ENCODE measurements at places on chromosomes 13 and 19. TPM values are rescaled to one million over a fixed set of nuclear protein-coding genes. Genes with fewer than 3 reads are reported as not detected.

DNA sequence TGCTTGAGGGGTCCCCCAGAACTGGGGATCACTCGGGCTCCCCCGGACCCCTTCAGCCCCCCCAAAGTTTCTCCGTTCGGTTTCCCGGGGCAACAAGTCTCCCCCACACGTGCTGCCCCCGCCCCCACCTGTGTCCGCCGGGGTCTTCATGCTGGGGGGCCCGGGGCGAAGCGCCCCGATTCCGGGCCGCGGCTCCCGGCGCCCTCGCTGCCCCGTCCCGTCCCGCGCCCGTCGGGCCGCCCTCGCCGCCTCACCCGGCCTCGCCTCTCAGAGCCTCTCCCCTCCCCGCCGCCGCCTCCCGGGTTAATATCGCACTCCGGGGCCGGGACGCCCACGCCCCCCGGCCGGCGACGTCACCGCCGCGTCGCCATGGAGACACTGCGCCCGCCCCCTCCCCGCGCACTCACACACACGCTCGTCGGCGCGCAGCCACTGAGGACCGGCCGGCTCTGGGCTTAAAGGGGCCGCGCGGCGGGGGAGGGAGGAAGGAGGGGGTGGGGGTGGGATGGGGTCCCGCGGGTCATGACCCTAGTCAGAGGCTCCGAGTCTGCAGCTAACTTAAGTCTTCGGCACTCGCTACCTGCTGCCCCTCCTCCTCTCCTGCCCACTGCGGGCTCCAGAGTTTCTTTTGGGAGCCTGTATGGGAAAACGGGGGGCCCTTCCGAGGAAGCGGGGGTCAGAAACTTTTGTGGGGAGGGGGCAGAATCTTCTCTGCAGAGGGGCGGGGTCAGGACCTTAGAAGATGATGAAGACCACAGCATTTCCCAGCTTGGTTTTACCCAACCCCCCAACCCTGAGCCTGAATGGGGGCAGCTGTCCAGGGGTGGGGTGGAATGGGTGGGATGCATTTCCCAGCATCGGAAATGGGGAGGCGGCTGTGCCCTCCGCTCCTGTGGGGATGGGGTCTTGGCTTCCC, at the start of gene ERF:
Gene ERF (minus strand): TSS at position 279 of the 916 bp plus-strand sequence. CDS start 129 bp downstream, at position 150.
- DNase-seq, result peak; percentile 95

- peak; percentile 23 for DNase-seq
Observed at GRCh38 chr19:19315444-19315843, 4.9 kb downstream of the SUGP1 start.

GRCh38 chr19:39407660-39408391, 1.2 kb downstream of the ZFP36 start:
- peak; percentile 83 for DNase-seq

CPAMD8 gene
- total RNA-seq, result not detected

GRCh38 chr19:49357186-49357585, 5.0 kb downstream of the TEAD2 start:
- no peak for DNase-seq

- DNase-seq, result no peak
Observed at GRCh38 chr19:31270897-31271296, 78.3 kb downstream of the TSHZ3 start.

CEACAM3 gene
- not detected for total RNA-seq

DNA sequence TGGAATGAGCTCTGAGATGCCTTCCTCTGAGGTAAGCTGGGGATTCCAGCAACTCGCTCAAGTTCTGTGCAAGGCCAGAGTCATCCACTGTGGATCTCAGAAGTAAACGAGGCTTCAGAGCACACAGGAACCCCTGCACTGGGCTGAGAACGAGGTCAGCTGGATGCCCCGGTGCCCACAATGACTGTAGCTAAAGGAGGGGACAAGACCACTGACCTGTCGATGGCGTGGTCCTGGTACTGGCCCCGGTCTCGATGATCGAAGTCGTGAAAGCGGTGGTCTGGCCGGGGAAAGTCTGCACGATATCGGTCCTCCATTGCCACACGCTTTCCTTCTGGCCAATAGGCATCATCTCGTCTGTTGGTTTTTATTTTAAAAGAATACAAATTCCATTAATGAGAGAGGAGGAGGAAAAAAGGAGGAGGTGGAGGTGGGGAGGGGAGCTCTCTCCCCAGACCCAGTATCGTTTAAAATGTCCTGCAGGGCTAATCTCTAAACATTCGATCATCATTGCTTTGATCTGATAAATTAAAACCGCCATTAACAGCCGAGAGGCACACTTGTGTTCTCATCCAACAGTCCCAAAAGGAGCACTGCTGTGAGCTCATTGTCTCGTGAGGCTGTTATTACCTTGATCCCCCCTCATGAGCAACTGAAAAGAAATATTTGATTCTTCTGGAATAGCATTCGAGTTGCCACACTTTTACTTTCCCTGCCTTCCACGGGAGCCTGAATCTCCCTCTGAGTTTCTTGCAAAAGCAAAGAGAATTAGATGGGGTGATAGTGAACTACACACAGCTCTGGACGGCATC, 25.0 kb upstream of the TINCR start:
- no peak for DNase-seq

- no peak for DNase-seq
Observed at GRCh38 chr13:97797553-97797952, 155.9 kb upstream of the IPO5 start.

BABAM1 gene
- 106 TPM for total RNA-seq

DNA sequence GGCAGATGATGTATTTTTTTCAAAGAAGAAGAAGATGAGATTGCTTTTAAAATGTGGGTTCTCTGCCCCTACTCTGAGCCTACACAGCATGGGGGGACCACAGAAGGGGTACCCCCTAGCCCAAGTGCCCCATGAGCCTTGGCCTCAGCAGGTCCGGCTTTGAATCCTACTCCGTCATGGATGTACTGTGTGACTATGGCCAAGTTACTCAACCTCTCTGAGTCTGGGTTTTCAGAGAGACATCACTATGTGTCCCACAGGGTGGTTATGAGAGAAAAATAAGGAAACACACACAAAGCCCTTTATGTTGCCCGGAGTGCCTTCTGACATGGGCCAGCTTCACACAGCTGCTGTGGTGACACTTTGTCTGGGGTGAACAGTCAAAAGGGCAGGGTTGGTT, 92.0 kb downstream of the KCTD15 start:
- DNase-seq, result no peak

DNA sequence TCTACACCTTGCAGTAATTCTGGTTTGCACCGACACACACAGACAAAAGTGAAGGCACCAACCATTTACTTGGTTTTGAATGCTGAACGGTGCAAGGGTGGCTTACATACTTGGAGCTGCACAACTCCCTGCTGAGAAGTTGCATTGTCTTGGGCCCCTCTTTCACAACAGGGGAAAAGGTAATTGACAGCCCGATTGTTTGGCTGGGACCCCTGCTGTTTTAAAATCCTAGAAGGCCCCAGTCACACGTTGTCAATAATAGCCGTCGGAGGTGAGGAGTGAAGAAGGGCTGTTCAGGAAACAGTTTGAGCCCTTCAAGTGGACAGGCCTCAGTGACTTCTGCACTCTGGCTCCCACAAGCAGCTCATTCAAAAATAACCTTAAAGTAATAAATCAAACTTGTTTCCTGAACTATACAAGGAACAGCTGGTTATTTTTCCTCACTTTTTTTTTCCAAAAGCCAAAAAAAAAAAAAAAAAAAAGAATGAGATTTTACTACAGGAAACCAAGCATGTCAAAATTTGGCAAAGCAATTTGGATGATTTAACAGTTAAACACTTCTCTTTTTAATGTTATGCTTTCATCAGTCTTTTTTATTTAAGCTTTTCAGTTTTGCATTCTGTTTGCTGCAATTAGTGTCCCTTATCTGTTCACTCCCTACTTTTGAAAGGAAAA, 19.0 kb upstream of the SPRY2 start:
- DNase-seq, result no peak

DNA sequence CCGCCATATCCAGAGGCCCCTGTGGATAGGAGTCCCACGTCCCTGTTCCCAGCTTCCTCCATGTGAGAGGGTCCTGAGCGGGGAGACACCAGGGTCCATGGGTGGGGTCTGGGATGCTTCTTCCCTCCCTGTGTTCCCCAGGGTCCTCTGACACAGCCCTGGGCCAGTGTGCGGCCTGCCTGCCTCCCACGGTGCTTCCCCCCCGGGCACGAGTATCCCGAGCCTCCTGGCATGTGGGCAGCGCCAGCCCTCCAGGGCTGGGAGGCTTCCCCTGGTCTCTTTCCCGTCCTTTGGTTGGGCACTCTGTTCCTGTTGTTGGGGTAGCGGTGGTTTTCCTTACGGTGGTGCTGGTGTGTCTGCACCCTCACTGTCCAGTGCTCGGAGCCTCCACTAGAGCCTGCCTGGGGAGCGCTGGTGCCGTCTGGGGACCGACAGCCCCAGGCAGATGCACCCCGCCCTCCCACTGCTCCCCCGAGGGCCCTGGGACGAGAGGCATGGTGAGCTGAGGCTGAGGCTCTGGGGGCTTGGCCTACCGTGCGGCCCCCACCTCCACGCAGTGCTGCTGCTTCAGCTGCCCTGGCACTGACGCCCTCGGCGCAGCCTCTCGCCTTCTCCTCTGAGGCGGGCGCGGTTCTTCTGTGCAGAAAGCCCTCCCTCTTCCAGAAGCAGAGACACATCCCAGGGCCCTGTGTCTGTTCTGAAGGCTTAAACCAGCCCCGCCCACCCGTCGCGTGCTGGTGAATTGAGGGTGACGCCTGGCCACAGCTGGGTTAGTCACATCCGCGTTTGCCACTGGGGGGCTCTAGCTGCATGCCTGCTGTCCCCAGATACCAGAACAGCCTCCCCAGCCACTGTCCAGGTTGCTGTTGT, 27.9 kb downstream of the PLEKHJ1 start:
- peak; percentile 68 for DNase-seq

DNA sequence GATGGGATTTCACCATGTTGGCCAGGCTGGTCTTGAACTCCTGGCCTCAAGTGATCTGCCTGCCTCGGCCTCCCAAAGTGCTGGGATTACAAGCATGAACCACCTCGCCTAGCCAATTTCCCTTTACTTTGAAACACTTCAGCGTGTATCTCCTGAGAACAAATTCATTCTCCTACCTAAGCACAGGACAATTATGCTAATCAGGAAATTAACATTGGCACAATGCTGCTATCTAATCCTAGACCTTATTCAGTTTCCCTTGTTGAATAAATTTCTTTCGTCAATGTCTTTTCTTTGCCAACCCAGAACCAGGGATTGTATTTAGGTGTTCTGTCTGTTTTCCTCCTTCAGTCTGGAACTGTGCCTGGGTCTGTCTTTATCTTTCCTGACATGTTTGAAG, 67.8 kb downstream of the MAP4K1 start:
- no peak for DNase-seq

DNA sequence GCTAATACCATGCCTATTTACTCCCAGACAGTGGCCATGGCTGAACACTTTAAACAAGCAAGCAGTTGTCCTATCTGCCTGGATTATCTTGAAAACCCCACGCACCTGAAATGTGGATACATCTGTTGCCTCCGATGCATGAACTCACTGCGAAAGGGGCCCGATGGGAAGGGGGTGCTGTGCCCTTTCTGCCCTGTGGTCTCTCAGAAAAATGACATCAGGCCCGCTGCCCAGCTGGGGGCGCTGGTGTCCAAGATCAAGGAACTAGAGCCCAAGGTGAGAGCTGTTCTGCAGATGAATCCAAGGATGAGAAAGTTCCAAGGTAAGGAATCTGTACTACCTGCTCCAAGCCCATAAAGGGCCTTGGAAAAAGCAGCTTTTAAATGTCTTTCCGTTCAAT, 8.6 kb downstream of the RFPL4AL1 start:
- peak; percentile 37 for DNase-seq

DNA sequence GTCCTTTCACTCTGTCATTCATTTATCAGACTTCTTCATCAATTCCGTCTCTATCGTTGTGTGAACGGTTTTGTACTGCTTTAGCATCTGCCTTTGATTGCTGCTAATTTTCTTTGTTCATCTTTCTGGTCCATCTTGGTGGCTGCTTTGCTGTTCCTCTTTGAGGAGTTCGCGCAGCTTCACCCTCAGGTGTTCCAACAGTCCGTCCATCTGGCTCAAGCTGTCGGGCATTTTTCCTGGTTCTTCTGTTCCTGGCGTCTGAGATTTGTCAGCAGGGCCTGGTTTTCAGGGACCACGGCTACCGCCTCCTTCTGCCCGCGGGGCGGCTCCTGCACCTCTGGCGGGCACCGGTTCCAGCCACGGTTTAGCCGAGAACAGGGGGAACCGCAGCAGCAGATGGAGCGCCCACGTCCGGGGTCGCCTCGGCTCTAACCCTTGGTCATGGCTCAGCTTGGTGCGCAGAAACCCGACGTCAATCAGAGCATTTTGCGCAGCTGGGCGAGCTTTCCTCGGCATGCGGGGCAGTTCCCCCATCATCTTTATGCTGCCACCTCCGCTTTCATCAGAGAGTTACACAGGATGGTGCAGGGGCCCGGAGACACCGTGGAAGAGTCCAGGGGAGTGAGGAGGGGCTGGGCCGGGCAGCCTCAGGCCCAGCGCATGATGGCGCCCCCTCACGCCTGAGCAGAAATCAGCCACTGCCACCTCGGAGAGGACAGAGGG, 89.5 kb downstream of the ZNF100 start:
- peak; percentile 42 for DNase-seq

Data from activated CD8-positive, alpha-beta T cell treated with anti-CD3 and anti-CD28 coated beads for 36 hours (primary cell).